ENCODE measurements at places on chromosomes 4 and X. TPM values are rescaled to one million over a fixed set of nuclear protein-coding genes. Genes with fewer than 3 reads are reported as not detected.
A peak's percentile ranks its signal among the peaks of the same experiment; 100 is the strongest.

Gene HTRA3
- 0.26 TPM for total RNA-seq

DNA sequence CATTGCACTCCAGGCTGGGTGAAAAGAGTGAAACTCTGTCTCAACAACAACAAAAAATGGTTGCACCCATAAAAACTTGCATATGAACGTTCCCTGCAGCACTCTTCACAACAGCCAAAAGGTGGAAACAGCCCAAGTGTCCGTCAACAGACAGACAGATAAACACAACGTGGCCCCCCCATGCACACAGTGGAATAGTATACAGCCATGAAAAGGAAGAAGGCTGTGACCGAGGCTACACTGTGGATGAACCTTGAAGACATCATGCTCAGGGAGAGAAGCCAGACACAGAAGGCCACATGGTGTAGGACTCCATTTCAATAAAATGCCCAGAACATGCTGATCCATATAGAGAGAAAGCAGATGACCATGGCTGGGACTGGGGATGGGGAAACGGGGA lies 33.5 kb upstream of the ASMTL start:
- DNase-seq: no peak

DNA sequence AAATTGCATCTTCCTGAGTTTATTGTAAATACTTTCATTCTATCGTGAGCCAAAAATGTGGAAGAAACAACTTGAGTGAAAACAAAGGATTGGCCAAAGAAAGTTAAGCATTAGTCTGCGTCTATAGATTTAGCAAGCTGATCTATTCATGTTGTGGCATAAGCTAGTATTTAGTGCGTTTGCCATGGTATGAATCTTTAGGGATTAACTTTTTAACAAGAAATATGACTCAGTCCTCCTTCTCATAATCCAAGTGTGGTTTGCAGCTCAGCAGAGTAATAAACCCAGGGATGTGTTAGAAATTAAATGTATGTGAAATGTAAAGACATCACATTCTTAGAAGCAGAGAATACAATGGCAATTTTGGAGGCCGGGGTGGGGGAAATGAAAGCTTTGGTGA lies 1110.9 kb downstream of the NLGN4X start:
- peak; percentile 13 for DNase-seq

- DNase-seq: no peak
Measured at GRCh38 chr4:19636451-19636850, 615.3 kb upstream of the SLIT2 start.

- DNase-seq: peak; percentile 85
Measured at GRCh38 chrX:115560211-115560977, 580 bp upstream of the PLS3 start.

GRCh38 chrX:53093177-53093655 lies 726 bp upstream of the KANTR start:
- peak; percentile 48 for DNase-seq
